ENCODE measurements at places on chromosomes 11 and 22. TPM values are rescaled to one million over a fixed set of nuclear protein-coding genes. Genes with fewer than 3 reads are reported as not detected.

GRCh38 chr11:11740836-11741235, 100.9 kb upstream of the USP47 start:
- DNase-seq = no peak

- peak; percentile 52 for DNase-seq
These were observed 26.4 kb upstream of the CD5 start for GRCh38 chr11:61075891-61076290.

DNA sequence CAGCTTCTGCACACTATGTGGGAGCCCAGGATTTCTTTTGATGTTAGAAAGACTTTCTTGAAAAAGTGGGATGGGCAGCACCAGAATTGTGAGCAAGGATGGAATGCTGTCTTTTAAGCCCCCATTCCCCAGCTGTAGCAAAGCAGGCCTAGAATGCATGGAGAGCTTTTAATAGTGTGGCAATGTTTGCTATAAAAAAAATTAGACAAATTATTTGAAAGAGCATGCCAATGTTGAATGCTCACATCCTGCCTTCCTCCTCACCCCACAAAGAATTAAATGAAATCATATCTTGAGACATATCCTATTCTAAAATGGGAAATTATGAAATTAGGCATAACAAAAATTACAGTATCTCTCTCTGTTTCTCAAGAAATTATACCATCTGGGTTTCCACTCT, 154.7 kb downstream of the C11orf91 start:
- DNase-seq = no peak

Gene CARD16
- total RNA-seq = 0.50 TPM

Gene SAA4
- 7.5 TPM for total RNA-seq

All from renal cortical epithelial cell (primary cell).